Fibroblast of lung (primary cell): ENCODE measurements at places on chromosomes 11 and 22. TPM values are rescaled to one million over a fixed set of nuclear protein-coding genes. Genes with fewer than 3 reads are reported as not detected.

The ZNF280A gene
- total RNA-seq, result not detected in 2 replicates

The CECR2 gene
- total RNA-seq, result under 0.01 and 0.51 TPM in 2 replicates

The SAA2 gene
- not detected in 2 replicates for total RNA-seq

The FXYD6 gene
- 5.1 and 8.0 TPM in 2 replicates for total RNA-seq

The GP1BB gene
- total RNA-seq, result 1.8 and 2.1 TPM in 2 replicates

The CFAP300 gene
- 6.4 and 7.9 TPM in 2 replicates for total RNA-seq

The KDM4D gene
- 0.50 and 0.51 TPM in 2 replicates for total RNA-seq

The MS4A14 gene
- total RNA-seq, result not detected in 2 replicates

The TPBGL gene
- under 0.01 TPM in 1 of 2 replicates, not detected in the other for total RNA-seq

The CDKN1C gene
- total RNA-seq, result 31.1 and 31.5 TPM in 2 replicates

The OR5P2 gene
- 0.17 TPM in 1 of 2 replicates, not detected in the other for total RNA-seq

The CALCA gene
- not detected in 2 replicates for total RNA-seq

The DUSP8 gene
- total RNA-seq, result 0.51 and 0.66 TPM in 2 replicates

The MUC5AC gene
- total RNA-seq, result not detected in 2 replicates

The CBX6 gene
- 45.7 and 53.8 TPM in 2 replicates for total RNA-seq

The FGF19 gene
- not detected in 2 replicates for total RNA-seq

The C11orf86 gene
- not detected in 2 replicates for total RNA-seq

The RNASEH2C gene
- 19.5 and 29.1 TPM in 2 replicates for total RNA-seq

The FBLN1 gene
- total RNA-seq, result 209 and 270 TPM in 2 replicates

- no peak for DNase-seq
Measured at GRCh38 chr11:32358729-32359128, 76.6 kb downstream of the WT1 start.

DNA sequence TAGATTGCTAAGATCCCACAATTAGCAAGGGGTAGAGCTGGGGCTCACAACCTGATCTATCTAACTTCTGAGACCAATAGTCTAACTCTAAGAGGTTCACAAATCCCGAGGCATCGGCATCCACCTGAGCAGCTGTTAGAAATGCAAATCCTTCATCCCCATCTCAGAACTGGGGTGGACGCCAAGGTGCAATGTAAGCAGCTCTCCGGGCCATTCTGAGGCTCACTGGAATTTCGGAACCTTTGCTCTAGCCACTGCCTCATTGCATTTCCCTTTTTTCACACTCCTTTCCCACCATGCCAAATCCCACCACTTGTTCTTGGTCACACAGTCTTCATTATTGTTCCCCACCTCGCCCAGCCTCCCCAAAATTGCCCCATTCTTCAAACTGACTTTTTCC is 29.8 kb downstream of the MAML2 start:
- no peak for DNase-seq

- DNase-seq, result peak; percentile 84
Measured at GRCh38 chr11:86193297-86194095, 51.1 kb upstream of the EED start.

DNA sequence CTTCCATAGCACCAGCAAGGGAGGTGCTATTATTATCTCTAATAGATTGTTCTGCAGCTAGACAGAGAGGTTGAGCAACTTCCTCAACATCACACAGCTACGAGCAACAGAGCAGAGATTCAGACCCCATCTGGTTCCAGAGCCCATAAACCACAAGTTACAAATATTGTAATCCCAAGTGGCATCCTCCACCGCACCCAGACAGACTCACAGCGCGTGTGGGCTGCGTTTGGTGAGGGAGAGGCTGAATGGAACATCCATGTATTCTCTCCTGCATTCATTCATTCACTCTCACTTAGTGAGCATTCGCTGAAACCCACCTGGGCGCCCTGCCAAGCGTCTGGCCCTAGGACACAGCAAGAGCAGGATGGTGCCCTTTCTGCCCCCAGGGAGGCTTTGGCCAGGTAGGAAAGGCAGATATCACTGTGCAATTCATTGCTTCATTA is 33.5 kb downstream of the LIF start:
- no peak for DNase-seq

DNA sequence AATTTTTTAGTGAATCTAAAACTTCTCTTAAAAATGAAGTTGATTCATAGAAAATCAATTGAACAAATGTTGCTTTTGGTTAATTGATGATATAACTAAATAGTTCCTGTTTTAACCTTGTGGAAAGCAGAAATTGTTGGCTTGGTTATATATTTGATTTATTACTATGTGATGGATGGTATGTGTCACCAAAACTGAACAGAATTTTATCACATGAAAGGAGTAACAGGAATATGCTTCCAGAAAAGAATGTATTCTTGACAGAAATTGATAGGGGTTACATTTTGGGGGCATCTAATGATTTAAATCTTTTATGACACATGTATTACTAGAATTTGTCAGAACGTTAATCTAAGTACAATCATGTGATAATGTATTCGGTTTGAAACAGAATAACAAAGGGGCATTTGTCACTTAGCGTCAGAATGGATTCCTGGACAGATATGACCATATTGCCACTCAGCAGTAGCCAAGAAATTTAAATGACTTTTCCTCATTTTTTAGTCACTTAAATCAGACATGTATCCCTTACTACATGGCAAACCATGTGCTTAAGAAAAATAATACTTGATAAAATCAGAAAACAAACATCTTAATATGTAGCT is 295.2 kb downstream of the GRM5 start:
- peak; percentile 31 for DNase-seq

DNA sequence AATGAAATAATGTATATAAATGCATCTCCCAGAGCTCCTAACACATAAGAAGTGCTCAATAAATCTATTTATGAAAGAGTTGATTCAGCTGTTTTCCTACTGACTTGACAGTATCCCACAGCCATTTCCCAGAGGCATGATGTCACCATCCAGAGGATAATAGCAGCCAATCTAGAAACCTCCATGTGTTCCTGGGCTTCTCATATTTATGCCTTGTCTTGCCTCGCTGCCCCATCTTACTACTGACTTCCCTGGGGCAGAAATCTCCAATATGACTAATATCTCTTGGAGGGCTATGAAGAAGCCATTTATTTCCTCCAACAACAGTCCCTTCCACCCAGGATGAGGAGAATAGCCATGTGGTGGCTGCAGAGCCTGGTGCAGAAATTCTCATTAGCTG is 115.4 kb upstream of the NAV2 start:
- DNase-seq, result peak; percentile 80

DNA sequence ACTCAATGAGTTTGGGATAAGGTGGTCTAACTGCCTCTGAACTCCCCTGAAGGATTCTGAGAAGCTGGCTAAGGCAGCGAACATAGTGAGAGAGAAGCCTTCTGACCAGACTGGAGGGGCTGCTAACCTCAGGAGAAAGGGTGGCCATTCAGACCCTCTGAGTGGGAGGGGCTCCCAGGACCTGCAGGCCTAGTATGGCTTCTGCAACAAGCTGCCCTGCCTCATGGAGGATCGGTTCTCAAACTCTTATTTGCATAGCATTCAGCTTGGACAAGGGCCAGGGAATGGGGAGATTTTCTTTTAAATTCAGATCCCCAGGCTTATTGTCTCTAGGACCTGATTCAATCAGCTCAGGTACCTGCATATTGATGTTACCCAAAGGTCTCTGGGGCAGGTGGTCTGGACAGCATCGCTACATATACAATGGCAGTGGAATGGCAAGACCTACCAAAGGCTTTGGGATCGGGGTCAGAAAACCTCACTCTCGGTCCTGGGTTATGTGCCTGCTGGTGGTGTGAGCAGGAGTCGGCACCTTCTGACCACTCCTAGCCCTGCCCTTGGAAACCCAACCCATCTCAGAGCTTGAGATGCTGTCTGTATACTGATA is 599.1 kb downstream of the BRD1 start:
- DNase-seq, result no peak

DNA sequence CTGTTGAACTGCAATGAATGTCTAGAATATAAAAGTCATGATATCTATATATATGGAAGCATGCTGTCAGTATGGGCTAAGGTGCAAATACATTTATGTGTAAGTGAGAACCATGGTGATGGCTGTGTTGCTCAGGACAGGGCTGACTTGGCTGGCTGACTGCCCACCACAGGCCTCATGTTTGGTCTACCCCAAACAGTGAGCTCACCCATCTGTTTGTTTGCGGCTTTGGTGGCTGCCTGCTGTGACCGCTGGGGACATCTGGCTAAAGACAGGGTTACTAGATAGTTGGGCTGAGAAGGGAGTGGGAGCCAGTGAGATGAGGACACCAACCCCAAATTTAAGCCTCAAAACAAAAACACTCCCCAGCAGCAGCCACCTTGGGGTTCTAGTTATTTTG is 6.3 kb downstream of the CD44 start:
- DNase-seq, result peak; percentile 73

DNA sequence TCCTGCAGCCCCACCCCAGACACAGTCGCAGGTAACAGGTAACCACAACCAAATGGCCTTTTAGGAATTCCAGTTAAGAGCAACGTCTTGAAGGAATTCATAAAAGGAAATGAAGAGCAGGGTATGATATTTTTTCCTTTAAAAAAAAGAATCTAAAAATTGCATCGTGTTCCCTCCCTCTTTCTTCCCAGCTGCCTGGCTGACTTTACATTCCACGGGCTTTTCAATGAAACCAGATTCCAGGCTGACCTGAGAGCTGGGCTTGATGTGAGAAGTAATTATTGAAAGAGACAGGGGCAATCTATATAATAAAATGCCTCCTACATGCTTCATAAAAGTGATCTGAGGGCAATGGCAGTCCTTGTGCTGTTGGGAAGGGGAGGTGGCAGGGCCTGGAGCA is 57.3 kb upstream of the EIF3D start:
- no peak for DNase-seq

GRCh38 chr22:44575381-44576268 is 77.6 kb upstream of the RTL6 start:
- DNase-seq, result no peak

GRCh38 chr11:124405581-124405980 is 6.8 kb upstream of the OR8B3 start:
- DNase-seq, result peak; percentile 17

GRCh38 chr11:324156-324555 is 3.5 kb upstream of the IFITM3 start:
- no peak for DNase-seq

DNA sequence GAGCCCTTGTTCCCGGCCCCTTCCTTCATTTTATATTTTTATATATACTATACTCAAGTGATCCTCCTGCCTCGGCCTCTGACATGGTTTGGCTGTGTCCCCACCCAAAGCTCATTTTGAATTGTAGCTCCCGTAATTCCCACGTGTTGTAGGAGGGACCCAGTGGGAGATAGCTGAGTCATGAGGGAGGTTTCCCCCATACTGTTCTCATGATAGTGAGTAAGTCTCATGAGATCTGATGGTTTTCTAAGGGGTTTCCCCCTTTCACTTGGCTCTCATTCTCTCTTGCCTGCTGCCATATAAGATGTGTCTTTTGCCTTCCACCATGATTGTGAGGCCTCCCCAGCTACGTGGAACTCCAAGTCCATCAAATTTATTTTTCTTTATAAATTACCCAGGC is 7.2 kb upstream of the ZNF280A start:
- DNase-seq, result no peak

DNA sequence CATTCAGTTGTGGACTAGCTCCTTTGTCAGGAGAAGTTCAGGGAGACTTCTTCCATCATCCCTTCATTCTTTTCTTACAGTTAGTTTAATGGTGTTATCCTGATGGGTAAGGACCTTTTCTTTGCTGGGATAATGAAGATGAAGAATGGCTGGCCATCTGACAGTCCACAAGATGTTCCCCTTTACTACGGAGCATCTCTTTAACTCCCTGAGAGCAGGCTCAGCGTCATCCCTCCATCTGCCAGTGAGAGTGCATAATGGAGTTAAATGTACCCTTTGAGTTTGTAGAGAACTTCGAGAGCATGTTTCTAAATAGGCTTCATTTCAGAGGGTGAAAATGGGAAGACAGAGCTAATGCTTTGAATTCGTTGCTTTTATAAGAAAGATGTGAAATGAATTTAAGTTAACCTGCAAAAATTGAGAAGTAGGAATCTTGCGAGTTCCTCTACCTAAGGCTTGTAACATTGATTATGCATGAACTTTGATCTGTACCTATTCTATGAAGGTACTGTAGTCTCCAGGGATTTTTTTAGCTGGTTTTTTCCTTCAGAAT is 1.7 kb downstream of the EP300 start:
- DNase-seq, result peak; percentile 40

GRCh38 chr11:116409238-116409637 is 363.5 kb downstream of the BUD13 start:
- DNase-seq, result no peak

DNA sequence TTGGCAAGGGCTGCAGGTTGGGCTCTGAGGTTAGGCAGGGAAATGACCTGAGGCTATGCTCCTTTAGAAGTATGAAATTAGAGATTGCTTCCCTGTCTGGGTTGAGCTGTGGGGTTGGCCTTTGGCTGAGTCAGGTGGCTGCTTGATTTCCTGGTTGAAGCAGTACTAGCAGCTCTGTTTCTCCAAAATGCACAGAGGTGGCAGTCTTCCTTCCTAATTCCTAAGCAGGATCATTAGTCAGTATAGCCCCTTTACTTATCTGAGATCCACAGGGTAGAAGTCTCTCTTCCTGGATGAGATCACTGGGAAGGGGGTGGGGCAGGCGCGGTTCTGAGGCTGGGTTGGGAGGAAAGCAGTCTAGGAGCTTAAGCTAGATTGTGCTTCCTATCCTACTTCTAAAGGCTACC is 1917.5 kb downstream of the LRRC4C start:
- DNase-seq, result no peak

GRCh38 chr11:99548264-99548663 is 527.5 kb downstream of the CNTN5 start:
- DNase-seq, result no peak

DNA sequence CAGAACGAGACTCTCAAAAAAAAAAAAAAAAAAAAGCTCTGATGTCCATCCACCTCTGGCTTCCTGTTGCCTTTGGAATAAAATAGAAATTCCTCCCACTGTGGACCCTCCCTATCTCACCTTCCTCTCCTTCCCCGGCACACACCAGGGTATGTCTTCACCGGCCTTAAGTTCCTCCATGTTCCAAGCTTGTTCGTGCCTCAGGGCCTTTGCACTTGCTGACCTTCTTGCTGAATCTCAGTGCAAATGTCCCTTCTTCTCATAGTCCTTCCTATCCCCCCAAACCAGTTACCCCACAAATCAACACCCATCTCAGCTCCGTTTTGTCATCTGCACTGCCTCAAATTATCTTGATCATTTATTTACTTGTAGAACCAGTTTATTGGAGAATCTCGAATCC is 20.6 kb downstream of the IFT27 start:
- no peak for DNase-seq

DNA sequence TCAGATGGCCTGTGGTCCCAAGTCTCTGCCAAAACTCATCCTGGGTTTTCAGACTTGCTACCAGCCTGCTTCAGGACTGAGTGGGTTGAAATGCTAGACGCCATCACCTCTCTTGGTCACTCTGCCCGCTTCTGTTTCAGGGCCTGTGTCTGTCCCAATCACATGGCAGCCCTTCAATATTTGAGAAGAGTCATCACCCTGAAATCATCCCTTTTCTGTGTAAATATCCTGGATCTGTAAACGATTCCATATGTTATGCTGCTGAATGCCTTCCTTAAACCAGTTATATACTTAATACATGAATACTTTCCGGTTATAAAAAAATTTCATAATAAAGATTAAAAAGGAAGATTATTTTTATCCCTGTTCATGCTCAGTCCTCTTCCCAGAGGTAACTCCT is 39.8 kb upstream of the TLCD5 start:
- DNase-seq, result no peak
